Nephron progenitor cell (in vitro differentiated cells): ENCODE measurements at places on chromosomes 11 and 22.

DNA sequence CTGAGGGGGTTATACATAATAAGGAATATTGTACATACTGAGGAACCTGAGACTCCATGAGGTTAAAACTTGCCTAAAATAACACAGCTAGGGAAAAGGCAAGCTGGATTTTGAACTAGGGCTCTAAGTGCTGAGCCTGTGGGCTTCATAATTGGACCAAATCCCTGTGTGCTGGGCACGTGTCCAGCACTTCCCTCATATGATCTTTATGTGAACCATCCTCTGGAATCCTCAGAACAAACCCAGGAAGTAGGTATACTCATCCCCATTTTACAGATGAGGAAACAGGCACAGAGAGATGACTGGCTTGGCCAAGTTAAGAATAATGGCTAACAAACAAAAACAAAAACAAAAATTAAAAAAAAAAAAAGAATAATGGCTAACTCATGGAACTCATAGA, 14.9 kb downstream of the RTN4RL2 start:
- no peak for DNase-seq

- DNase-seq, result no peak
Observed at GRCh38 chr22:41883400-41883799, 31.5 kb downstream of the SHISA8 start.

DNA sequence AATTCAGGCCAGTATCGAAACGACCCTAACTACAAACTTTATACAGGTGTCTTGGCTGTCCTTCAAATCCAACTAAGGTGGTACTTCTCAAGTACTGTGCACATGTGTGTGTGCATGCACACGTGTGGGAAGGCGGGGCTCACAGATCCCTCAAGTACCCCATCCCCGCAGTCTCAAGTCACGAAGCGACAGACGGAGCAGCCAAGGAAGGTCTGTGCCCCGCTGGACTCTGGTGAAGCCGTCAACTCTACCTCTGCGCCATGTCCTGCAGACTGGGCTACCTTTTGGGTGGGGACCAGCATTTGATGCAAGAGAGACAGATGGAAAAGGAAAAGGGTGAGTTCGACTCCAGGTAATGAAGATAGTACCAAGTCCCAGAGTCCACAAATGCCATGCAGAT, 169.0 kb downstream of the CRYBB2 start:
- DNase-seq, result no peak

- DNase-seq, result no peak
Observed at GRCh38 chr22:47213571-47214230, 451.3 kb downstream of the TBC1D22A start.

DNA sequence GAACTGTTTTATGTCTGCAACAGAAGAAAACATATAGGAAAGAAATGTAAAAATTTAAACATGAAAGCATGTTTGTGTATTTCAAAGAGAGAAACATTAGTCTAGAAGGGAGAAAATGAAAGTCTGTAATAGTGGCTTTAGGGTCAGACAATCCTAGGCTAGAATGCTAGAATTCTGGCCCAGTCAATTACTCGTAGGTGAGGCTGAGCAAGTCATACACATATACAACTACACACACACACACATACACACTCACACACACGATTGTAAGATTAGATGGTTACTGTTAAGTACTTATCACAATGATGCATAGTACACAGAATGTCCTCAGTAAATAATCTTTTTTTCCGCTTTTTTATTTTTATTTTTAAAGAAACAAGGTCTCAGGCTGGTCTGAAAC, 37.7 kb upstream of the PCF11 start:
- no peak for DNase-seq

GRCh38 chr11:126538071-126538470, 182.6 kb downstream of the ST3GAL4 start:
- no peak for DNase-seq

GRCh38 chr11:35911013-35911412, 32.8 kb upstream of the LDLRAD3 start:
- DNase-seq, result no peak

- no peak for DNase-seq
Observed at GRCh38 chr22:36352803-36353507, 34.8 kb downstream of the MYH9 start.

DNA sequence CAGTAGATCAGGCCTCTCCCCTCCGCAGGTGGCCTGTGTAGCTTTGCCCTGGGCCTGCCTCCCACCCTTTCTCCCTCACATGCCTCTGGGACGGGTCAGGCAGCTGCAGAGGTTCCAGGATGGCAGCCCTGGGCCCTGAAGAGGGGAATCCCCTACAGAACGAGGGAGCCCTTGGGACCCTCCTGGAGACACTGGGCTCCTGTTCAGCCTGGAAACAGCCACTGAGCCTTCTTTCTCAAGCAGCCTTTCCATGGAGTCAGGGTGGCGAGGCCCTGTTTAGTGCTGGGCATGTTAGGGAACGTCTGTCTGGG, 720.9 kb downstream of the BRD1 start:
- DNase-seq, result no peak

DNA sequence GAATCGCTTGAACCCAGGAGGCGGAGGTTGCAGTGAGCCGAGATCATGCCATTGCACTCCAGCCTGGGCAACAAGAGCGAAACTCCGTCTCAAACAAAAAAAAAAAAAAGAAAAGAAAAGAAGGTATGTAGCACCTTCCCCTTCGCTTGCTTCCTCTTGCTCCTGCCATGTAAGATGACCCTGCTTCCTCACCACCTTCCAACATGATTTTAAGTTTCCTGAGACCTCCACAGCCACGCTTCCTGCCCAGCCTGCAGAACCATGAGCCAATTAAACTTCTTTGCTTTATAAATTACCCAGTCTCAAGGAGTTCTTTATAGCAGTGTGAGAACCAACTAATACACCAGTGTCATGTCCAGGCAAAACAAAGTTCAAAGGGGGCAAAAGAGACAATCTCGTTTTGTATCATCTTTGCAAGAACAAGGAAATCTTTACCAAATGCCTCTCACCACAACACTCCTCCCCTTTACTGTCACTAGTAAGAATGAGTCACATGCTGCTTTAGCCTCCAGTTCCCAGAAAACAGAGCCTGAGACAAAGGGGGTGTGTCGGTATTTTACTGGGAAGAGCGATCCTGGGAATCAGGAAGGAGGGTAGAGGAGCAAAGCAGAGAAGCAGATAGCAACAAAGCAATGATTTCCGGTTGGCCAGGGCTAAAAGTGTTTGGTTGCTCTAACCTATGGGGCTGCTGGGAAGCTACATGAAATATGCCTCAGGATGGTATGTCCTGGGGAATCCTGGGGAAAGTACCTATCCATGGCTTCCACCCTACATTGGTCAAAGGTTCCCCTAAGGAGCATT, 10.5 kb upstream of the MCHR1 start:
- no peak for DNase-seq

DNA sequence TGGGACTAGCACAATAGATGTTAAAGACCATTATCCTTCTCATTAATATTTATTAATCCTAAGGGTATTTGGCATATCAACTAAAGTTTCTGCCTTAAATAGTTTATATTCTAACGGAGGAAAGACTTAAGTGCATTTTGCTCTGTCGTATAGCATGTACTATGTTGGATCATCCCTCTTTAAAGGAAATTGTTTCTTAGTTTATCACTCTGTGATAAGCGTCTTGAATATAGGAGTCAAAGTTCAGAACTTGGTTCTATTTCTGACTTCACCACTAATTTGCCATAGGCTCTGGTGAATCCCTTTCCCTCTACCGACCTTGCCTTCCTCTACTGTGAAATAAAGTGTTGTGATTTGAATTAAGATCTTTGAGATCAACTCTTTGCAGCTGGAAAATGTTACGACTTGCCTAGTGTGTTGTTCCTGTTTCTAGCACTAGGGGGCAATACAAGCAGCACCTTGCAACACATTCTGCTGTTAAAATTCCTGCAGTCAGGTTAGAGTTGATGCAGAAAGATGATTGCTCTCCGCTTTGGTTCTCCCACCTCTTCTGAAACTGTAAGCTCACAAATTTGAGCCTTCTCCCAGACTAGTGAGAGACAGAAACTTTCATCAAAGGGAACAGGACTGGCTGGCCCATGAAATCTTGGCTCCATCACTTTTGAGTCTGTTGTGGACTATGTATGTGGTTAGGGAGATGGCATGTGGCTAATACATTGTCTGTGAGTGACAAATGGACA, 27.8 kb upstream of the ZNRF3 start:
- peak; percentile 52 for DNase-seq

GRCh38 chr11:74540270-74540669, 46.7 kb upstream of the LIPT2 start:
- no peak for DNase-seq

- DNase-seq, result no peak
Observed at GRCh38 chr22:32572741-32573500, 98.3 kb downstream of the FBXO7 start.

DNA sequence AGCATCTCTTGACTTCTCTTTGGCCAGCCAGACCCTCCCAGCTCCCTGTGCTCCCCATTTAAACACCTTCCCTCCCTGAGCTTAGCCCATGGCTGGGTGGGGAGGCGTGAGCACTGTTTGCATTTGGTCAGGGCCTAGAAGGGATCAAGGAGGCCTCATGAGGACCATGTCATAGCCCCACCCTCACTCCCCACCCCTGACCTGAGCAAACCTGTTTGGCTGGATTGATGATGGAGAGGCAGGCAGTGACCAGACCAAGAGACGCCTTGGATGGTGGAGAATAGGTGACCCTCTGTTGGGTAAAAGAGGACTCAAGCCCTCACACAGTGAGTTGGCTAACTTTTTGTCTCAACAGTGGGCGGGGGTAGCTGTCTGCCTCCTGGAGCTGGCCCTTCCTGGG, 49.9 kb downstream of the ST3GAL4 start:
- DNase-seq, result no peak

GRCh38 chr11:27241311-27242122, 121.5 kb downstream of the CCDC34 start:
- no peak for DNase-seq

DNA sequence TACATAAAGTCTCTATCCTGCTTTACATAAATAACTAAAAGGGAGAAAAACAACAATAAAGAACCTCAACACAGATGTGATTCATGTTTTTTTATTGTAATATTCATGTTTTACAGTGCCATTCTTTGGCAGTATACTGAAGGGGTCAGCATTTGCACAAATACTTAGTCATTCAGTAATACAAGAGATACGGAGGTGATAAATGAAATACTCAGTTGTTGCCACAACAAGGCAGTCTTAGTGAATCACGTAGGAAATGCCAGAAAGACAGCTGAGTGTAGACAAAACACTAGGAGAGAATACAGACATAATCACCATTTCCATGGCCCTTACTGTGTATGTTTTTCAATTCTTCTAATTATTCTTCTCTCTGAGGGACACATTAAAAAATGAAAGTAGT, 910.4 kb downstream of the METTL15 start:
- DNase-seq, result no peak

GRCh38 chr11:6298605-6299004, 21.7 kb downstream of the CAVIN3 start:
- peak; percentile 46 for DNase-seq

GRCh38 chr22:30486661-30487115, 14.9 kb upstream of the SEC14L3 start:
- DNase-seq, result no peak

GRCh38 chr11:19466314-19466713, 225.6 kb upstream of the E2F8 start:
- no peak for DNase-seq

GRCh38 chr11:107549253-107549953, 16.1 kb downstream of the ALKBH8 start:
- DNase-seq, result peak; percentile 21

- no peak for DNase-seq
Observed at GRCh38 chr11:74319139-74319816, 7.8 kb upstream of the P4HA3 start.

DNA sequence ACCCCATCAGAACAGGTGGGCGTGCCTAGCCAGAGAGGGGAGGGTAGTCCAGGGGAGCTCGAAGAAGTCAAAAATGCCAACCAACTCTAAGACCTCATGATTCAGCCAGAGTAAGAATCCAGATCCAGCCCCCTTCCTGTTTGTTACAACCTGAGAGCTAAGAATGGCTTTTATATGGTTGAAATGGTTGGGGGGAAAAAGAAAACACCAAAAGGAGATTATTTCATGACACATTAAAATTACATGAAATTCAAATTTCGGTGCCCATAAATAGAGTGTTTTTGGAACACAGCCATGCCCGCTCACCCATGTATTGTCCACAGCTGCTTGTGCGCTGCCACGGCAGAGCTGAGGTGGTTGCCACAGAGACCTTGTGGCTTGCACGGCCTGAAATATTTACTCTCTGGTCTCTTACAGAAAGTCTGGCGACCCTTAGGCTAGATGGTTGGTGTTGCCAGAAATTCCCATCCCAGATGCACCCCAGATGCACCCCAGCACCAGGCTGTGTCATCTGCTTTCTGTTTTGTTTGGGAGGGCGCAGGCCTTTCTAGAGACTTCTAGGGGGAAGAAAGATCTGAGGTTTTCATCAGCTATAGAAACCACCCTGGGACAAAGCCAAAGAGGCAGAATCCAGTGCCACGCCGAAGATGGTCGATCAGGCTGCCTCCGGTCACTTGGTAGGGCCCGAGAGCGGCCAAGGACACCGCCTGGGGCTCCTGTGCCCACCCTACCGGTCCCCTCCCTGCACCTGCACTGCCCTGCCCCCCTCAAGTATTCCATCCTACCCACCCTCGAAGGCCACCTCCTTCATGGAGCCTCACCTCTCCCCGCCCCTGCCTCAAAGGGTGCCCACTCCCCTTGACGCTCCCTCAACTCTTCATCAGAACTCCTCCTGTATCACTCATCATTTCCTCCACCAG, 80.2 kb downstream of the DSCAML1 start:
- no peak for DNase-seq

DNA sequence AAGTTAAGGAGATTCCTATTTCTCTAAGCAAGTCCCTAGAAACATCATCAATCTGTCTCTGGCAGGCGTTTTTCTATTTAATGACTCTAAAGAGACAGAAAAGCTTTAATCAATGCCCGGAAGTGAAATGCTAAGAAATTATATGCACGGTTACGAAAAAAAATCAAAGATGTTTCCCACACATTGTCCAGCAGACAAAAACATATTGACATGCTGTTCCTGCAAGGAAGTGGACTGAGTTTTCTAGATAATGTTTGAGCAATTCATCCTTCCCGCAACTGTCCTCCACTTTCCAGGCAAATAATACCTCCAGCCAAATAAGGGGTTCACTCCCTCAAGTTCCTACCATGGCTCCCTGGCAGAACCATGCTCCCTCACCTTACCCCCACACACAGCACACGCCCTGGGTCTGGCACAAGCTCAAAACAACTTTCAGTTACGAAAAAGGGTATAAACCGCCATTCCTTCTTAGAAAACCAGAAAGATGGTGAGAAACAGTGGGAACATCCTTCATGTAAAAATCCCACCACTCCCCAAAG, 29.6 kb downstream of the GALNT18 start:
- DNase-seq, result no peak

DNA sequence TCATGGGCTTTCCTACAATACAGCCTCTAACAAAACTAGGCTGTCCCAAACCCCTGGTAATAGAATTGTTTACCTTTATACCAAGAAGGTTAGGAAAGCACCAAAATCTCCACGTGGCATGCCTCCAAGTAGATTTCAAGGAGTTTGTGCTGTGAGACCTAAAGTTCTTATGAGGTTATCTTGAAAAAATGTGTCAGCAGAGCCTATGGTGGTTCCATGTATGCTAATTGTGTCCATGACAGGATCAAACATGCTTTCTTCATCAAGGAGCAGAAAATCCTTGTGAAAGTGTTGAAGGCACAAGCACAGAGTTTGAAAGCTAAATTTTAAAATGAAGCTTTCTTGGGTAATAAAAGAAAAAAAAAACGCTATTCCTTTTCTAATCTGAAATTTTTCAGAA, 36.2 kb downstream of the CCDC73 start:
- DNase-seq, result no peak

- DNase-seq, result no peak
Observed at GRCh38 chr11:115304774-115305472, 199.3 kb downstream of the CADM1 start.

GRCh38 chr11:46987183-46987582, 50.6 kb downstream of the CSTPP1 start:
- DNase-seq, result no peak
